MV-4-11 (cell line): ENCODE measurements at places on chromosomes 5 and 9.

DNA sequence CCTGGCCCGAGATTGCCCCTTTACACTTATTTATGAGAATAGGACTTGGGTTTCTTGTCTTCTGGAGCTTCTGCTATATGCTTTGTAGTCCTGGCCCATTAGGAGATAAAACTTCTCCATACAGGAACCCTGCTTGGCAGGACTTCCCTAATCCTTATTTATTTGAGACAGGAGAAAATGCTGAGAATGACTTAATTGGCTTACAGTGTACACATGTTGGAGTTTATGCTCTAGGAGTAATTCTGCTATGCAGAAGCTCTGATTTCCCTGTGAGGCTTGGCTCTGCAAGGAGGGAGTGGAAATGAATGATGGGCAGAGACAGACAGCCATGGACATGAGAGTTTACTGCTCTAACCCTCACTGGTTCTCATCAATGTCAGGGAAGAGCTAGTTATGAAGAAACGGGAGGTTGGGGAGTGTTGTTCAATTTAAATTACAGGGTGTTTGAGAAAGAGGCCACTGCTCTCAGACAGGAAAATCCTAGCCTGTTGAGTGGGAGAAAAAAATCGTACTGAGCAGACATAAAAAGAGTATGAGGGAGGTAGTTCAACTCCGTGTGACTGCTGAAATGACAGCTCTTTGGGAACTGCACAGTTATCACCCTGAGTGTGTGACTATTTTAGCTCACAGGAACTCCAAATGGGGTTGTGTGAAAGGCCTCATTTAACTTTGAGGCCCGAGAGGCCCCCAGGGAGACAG, 37.5 kb downstream of the ACTBL2 start:
- DNase-seq, result no peak

GRCh38 chr5:38600329-38601045, 44.0 kb upstream of the LIFR start:
- peak; percentile 84 for DNase-seq

GRCh38 chr9:130366888-130367550, 77.7 kb upstream of the ASS1 start:
- no peak for DNase-seq

DNA sequence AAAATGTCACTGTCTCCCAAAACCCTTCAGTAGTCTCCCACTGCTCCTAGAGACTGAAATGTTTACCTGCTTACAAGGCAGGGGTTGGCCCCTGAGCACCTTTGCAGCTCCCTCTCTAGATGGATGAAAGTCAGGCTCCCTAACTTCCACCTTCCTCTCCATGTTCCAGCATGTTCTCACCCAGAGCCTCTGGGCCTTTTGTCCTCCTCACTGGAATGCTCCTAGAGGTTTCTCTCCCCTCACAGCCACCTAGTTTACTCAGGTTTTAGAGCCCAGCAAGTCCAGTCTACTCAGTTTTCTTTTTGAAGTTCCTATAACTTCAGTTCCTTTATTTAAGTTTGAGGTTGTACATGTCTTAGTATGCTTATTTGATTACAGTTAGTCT, 815 bp upstream of the URM1 start:
- DNase-seq, result no peak

DNA sequence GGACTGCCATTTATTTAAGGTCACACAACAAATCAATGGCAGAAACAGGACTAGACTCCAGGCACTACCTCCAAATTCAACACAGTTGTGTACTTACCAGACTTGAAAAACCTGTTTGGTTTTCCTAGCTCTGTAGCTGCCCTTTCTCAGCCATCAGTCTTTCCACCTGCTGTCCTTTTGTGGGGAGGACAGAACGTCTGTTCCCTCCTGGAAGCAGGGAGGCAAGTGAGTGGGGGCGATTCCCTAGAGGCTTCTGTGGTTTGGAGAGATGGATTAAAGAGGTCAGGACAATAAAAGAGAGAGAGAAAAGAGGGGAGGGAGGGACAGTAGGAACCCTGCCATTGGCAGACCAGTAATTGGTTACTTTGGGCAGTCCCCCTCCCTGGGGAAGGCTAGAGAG, 14.7 kb downstream of the ASTN2 start:
- DNase-seq, result no peak

DNA sequence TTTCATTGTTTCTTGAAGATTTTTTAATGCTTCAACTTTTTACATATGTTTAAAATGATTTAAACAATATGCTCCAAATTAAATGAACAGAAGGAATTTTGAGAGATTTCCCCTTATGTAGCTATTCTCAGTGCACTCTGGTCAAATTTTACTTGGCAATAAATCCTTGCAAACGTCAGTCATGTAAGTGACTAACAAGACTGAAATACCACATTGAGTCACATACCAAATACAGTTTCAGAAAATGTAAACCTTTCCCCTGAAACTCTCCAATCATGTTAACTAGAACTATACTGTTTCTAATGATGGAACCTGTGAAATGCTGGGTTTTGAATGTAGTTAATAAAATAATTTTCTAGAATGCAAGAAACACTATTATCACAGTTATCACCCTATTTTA, 29.6 kb downstream of the SAR1B start:
- DNase-seq, result peak; percentile 10

DNA sequence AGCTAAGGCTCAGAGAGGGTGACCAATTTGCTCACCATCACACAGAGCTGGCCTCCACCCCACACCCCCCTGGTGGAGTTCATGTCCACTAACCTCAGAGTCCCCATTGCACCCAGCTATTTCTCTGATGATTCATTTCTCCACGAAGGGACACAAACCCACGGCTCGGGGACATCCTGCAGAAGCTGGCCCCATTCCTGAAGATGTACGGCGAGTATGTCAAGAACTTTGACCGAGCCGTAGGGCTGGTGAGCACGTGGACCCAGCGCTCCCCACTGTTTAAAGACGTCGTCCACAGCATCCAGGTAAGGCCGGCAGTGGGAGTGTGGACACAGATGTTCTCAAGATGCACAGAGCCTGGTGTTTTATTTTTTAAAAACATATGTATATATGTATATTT, 52.6 kb upstream of the SUSD3 start:
- no peak for DNase-seq

DNA sequence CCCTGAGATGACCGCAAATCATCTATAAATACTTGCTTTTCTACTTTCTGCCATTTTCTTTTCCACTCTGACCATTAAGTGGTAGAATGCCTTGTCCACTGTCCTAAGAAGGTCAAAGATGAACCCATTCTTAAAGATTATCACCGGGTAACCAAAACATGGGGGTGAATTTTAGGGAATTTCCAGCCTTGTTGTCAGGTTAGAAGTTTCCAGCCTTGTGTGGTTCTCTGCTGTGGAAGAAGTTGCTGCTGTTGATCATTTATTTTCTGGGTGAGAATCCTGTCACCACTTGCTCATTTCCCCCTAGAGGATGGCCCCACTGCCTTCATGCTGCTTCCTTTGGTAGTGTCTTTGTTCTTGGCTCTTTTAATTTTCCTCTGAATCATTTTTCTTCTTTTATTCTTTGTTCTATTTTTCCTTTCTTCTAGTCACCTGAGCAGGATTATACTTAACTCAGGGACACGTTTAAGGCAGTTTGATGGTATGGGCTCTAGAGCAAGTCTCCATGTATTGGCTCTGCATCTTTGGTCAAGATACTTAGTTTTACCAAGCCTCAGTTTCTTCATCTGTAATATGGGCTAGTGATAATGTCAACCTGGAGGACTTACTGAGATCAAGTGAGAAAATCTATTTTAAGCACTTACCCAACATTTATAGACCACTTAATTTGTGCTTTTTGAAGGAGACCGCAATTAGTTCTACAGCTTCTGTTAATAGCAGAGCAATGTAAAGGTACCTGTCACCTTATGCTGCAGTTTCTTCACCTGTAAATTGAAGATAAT, 266.2 kb downstream of the ARHGAP26 start:
- DNase-seq, result no peak

DNA sequence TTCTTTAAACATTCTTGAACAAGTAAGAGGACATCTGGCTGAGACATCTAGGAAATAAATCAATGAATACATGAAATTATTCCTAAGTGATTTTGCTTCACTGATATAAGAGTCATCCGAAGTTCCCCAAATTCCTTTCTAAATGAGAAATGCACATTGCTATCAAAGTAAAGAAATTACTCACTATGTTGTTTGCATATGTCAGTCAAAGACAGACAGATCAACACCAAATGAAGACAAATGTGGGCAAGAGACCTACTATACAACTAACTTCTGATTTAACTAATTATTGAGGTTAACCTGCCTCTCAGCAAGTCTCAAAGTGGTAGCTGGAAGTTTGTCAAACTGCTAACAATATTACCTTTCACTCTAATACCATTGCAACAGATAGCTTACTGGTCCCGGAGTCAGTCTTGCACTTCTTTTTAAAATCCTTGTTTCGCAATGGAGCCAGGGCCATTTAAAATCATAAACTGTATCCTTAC, 13.2 kb downstream of the TUT7 start:
- DNase-seq, result peak; percentile 54

- no peak for DNase-seq
Measured at GRCh38 chr5:120164986-120165385, 299.1 kb upstream of the PRR16 start.

- no peak for DNase-seq
Measured at GRCh38 chr5:6587171-6587570, 45.7 kb downstream of the NSUN2 start.

DNA sequence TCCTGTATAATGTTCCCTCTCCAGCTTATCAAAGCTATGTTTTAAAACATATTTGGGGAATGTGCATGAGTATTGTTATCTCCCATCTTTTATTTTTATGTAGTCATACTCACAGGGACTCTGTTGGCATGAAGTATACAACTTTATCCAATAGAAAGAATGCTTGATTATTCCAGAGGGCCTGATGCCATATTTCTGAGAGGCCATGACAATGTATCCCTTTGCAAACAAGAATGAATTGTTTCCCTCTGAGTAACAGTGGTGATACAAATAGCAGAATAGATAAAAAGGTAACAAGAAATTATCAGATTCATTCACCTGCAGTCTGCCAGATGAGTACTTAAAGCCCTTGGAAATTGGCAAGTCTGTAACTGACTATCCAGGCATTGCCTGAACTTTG, 125.9 kb downstream of the PLK2 start:
- DNase-seq, result no peak

- no peak for DNase-seq
Measured at GRCh38 chr5:89722538-89722937, 687.0 kb downstream of the CETN3 start.

GRCh38 chr5:1282131-1282992, 12.5 kb downstream of the TERT start:
- no peak for DNase-seq

GRCh38 chr5:81685471-81685870, 65.4 kb downstream of the SSBP2 start:
- no peak for DNase-seq

DNA sequence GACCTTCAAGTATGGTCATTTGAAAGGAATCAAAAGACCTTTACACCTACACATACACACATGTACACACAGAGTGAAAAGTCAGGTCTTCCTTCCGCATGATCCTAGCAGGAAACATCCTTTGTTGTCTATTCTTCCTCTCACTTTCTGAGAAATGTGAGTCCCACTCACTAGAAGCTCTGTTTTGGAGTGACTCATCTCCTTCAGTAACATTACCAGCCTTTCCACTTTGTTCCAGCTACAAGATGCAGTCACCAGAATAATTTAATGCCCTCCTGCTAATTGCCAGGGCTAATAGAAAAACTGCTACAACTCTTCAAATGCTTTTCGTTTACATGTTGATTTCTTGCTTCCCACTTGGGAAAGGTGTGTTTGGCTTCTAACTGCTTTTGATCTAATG, 417.3 kb downstream of the RASEF start:
- DNase-seq, result no peak

DNA sequence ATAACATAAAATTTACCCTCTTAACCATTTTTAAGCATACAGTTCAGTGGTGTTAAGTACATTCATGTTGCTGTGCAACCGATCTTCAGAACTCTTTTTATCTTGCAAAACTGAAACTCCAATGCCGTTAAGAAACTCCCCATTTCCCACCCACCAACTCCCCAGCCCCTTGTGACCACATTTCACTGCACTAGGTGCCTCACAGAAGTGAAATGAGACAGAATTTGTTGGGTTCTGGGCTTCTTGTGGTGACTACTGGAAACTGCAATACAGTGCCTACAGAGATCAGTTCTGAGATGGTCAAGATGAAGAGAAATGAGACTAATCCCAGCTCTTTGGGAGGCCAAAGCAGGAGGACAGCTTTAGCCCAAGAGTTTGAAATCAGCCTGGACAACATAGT, 202.1 kb upstream of the SLC30A5 start:
- no peak for DNase-seq

- peak; percentile 88 for DNase-seq
Measured at GRCh38 chr5:1168796-1169195, 32.6 kb upstream of the SLC6A19 start.

DNA sequence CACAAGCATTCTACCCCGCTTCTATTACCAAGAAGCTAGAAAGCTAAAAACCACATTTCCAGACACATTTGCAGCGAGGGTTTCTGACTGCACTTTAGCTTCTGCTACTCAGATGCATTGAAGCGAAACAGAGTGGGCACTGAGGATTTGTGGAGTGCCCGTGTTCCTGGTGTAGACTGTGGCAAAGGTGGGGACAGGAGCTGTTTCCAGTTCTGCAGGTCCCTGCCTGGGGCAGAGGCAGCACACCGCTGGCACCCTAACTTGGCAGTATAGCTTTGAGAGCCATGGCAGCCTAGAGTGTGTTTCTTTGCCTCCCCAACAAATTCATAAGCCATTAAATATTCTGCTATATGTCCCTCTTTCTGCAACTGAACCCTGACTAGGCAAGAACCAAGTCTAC, 108.6 kb upstream of the SPOCK1 start:
- DNase-seq, result no peak

GRCh38 chr5:31124026-31124425, 69.5 kb upstream of the CDH6 start:
- DNase-seq, result no peak

- no peak for DNase-seq
Measured at GRCh38 chr5:167155387-167156005, 1135.9 kb upstream of the WWC1 start.

DNA sequence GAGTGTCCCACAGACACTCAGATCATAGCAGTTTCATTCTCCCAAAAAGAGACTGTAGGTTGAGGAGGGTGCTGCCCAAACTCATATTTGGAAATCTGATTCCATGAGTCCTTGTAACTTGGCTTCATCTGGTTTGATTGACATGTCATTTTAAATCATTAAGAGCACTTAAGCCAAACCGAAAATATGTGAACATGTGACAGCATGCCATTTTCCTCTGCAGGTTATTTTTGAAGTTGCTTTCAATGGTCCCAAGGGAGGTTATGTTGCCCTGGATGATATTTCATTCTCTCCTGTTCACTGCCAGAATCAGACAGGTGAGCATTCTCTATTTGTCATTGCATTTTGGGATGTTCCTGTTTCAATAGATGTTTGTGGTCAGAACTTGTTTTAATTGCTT, 87.6 kb downstream of the MAMDC2 start:
- no peak for DNase-seq

- DNase-seq, result no peak
Measured at GRCh38 chr9:72907421-72907820, 45.4 kb downstream of the ALDH1A1 start.

DNA sequence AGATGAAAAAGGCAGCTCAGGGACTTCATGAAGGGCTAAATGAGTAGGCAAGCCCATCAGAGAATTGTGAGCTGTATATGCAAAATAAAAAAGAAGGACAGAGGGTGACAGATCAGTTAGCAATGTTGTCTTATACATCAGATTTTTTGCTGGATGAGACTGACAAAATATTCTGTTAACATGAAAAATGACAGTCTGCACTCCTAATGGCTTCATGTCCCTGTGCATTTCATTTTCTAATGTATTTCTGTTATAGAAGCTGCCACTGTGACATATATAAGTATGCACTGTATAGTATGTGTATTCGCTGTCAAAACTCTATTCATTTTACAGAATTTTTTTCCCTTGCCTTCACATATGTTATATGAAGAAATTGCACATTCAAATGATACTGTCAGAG, 559.5 kb downstream of the DMRTA1 start:
- DNase-seq, result no peak
